ENCODE measurements at places on chromosomes 12 and 14.

DNA sequence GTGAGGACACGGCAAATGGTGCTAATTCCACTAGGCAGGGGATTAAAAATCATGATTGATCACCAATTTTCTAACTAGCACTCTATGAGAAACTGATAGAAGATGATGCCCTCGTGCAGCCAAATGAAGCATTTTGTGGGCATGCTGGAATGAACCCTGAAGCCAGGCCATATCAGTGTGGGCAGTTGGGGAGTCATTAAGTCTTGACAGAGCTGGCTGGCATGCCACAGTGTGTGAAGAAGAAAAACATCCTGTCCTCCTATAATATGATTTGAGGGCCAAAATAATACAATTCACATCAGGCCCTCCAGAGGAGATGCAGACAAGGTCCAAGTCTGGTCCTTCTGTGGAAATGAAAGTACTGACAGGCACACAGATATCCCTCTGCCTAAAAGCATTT, 107.1 kb downstream of the TMTC1 start:
- H3K4me3 ChIP-seq, result no peak overlapping the region
- no peaks in the 10 kb centered on the region for H3K4me1 ChIP-seq
- no peak overlapping the region for H3K27ac ChIP-seq
- DNase-seq, result no peak

DNA sequence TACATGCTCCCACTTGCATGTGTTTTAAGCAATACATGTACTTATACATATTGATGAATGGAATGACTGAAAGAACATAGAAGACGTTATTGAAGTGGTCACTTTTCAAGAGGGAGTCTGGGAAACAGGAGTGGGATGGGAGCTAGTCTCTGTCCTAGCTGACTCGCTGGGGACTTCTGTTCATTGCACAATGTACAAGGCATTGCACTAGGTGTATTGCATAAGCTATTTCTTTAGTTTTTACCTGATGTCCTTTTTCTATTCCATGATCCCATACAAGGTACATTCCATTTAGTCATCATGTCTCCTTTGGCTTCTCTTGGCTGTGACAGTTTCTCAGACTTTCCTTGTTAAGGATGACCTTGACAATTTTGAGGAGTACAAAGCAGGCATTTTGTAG, 4.0 kb upstream of the MYO1H start:
- no peaks in the 10 kb centered on the region for H3K36me3 ChIP-seq
- H3K27ac ChIP-seq, result no peak overlapping the region
- no peaks in the 10 kb centered on the region for H3K4me1 ChIP-seq
- no peak for DNase-seq
- H3K4me3 ChIP-seq, result no peak overlapping the region

DNA sequence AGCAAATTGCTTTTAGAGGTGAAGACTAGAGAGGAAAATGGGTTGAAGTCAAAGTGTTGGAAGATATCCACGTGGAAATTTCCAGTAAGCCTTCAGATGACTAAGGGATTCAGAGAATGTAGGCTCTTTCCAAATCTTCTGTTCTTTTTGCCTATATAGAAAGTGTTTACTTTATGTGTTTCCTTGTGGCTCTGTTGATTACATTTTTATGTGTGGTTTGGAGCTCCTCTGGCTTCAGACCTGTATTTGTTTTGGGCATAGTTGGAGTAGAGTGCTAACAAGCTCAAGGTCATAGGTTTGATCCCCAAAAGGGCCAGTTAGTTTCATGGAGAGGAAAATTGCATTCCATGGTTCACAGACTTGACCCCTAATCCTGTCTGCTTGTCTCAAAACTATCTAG, 91.9 kb downstream of the IGF1 start:
- H3K27ac ChIP-seq, result no peak overlapping the region
- H3K4me3 ChIP-seq, result no peak overlapping the region
- H3K36me3 ChIP-seq, result no peaks in the 10 kb centered on the region
- peaks cover 4% of the 10 kb centered on the region for H3K27me3 ChIP-seq
- H3K4me1 ChIP-seq, result no peaks in the 10 kb centered on the region

DNA sequence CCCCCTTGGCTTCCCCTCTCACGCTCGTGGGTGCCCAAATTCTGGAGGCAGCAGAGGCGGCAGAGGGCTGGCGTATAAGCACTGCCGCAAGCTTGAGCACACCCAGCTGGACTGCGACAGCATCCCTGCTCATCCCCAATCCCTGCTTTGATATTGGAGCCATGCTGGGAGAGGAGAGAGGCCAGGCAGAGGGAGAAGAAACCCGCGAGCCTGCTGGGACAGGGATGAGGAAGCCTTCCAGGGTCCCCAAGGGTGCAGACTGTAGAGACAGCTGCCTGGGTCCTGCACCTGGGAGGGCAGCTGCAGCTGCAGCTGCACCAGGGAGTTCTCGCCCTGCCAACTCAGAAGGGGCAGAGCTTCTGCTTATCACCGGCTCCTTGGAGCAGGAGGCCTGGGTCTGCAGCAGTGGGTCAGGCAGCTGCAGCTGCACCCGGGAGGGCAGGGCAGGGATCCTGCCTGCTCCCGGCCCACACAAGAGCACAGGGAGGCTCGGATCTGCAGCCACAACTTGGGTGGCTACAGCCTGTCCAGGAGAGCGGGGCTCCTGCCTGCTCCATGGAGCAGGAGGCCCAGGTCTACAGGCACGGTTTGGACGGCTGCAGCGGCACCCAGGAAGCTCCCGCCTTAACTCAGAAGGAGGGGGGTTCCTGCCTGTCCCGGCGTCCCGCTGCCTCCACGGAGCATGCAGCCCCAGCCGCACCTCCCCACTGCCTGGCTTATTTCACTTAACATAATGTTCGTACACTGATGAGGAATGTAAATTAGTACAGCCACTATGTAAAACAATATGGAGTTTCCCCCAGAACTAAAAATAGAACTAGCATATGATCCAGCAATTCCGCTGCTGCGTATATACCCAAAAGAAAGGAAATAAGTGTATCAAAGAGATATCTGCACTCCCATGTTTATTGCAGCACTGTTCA, 60.4 kb upstream of the SGPP1 start:
- no peaks in the 10 kb centered on the region for H3K36me3 ChIP-seq
- no peak overlapping the region for H3K4me3 ChIP-seq
- no peaks in the 10 kb centered on the region for H3K4me1 ChIP-seq
- no peak for DNase-seq

DNA sequence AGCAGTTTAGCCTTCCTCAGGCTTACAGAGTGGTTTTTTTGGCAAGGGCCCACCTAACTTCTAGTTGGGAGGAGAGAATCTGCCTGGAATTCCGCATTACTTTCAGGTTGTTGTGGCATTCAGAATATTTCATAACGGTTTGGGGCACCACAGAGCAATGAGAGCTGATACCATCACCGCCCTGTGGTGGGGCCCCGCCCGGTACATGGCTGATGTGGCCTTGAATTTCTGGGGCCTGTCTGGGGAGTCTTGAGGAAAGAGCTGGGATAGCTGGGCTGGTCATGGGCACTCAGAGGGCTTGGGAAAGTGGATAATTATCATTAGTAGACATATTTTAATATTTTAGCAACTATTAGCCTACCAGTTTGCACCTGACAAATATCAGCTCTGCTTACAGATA, 4.2 kb downstream of the TESPA1 start:
- peaks cover 73% of the 10 kb centered on the region for H3K4me1 ChIP-seq
- peak overlapping the region; percentile 27 for H3K4me3 ChIP-seq
- no peak overlapping the region for H3K27ac ChIP-seq
- no peaks in the 10 kb centered on the region for H3K36me3 ChIP-seq
- no peak for DNase-seq

DNA sequence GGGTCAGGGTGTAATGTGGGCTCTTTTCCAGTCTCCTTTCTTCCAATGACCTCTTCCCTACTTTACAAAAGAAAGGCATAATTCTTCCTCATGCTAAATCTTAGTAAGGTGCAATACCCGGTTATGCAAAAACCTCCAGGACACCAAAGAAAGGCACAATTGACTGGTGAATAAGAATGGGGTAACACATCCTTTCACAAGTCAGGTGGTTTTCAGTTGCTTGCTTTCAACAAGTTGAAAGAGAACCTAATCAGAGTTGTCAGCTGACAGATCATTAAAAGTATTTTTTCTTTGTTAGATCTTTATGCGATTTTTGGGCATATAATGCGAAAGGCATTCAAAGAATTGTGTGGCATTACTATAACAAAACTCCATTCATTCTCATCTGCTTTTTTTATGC, 1.3 kb upstream of the AEBP2 start:
- H3K27me3 ChIP-seq, result no peaks in the 10 kb centered on the region
- no peak overlapping the region for H3K4me3 ChIP-seq

Measured in common myeloid progenitor, CD34-positive (primary cell).